Left renal cortex interstitium (tissue), 4 donors: ENCODE measurements at places on chromosomes 5 and 9.

- DNase-seq = no peak
Observed at GRCh38 chr5:143931476-143931875, 119.5 kb downstream of the HMHB1 start.

DNA sequence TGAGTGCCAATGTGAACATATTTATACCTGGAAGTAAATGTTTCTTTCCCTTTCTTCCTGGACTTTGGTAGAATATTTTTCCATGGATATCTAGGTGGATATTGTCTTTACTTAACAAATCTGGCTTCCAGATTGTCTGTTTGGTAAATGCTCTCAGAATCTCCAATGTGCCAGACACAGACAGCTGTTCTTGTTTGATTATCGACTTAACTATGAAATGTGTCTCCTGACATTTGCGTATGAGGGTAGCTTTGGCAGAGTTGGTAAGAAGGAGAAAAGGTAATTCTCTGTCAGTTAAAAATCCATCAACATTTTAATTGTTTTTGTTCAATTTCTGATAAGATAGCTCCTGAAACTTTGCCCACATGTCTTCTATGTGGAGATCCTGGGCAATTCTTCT is 196.4 kb upstream of the NUDT12 start:
- DNase-seq = no peak

DNA sequence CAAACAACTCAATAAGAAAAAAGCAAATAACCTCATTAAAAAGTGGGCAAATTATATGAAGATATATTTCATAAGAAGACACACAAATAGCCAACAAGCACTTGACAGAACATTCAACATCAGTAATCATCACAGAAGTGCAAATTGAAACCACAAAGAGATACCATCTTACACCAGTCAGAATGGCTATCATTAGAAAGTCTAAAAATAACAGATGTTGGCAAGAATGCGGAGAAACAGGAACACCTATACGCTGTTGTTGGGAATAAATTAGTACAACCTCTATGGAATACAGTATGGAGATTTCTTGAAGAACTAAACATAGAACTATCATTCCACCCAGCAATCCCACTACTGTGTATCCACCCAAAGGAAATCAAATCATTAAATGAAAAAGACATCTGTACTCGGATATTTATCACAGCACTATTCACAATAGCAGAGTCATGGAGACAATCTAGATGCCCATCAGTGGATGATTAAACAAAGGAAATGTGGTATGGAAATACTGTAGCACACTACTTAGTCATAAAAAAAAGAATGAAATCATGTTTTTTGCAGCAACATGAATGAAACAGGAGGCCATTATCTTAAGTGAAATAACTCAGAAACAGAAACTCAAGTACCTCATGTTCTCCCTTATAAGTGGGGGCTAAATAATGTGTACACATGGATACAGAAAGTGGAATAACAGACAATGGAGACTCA is 106.8 kb upstream of the FST start:
- no peak for DNase-seq

DNA sequence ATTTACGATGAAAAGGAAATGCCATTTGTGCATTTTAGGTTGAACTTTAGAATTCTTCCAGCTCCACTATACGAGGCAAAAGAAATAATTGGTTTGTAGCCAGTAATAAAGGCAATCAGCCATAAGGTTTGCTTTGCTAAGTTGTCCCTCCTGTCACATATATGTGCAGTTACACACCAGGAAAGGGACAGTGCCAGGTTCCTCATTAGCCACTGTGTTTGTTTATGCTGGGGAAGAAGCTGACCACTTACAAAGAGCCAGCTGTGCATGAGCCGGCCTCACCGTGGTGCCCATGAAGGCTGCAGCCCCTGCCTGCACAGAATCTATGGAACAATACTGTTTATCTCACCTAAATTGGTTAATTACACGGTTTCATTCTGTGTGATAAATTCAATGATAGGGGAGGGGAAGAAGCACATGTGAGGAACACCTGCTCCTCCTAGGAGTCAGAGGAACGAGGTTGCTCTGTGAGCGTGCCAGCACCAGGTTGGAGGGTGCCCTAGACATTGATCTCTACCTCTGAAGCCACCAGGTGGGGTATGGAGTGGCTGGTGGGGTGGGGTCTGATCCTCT is 173.8 kb upstream of the DAP start:
- no peak for DNase-seq

DNA sequence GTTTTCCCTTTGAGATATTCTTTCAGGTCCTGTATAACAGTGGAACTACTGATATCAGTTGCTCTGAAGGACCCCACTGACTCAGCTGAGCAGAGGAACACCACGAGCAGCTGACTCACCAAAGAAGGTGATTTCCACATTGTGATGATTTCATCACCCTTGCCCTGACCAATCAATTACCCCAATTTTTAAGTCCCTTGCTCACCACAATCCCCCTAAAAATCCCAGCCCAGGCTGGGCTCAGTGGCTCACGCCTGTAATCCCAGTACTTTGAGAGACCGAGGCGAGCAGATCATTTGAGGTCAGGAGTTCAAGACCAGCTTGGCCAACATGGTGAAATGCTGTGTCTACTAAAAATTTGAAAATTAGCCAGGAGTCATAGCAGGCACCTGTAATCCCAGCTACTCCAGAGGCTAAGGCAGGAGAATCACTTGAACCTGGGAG is 125.3 kb upstream of the ABCA1 start:
- DNase-seq = no peak

DNA sequence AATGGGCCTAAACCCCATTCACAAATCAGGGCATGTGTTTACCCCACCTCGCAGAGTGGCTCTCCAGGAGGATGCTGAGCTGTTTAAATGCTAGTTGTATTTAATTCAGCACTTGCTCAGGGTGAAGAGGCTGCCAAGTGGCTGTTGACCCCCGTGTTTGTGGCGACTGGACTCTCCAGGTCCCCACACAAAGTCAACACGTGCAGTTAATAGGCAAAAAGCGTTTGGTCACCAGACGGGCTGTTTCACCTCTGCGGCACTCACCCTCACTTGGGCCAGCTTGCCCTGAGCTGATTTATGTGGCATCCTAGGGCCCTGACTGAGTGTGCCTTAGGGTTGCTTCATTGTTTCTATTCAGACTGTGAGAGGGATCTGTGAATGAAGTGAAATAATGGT is 152.3 kb downstream of the GAS1 start:
- no peak for DNase-seq

- no peak for DNase-seq
Observed at GRCh38 chr5:32504329-32504988, 59.9 kb upstream of the ZFR start.

DNA sequence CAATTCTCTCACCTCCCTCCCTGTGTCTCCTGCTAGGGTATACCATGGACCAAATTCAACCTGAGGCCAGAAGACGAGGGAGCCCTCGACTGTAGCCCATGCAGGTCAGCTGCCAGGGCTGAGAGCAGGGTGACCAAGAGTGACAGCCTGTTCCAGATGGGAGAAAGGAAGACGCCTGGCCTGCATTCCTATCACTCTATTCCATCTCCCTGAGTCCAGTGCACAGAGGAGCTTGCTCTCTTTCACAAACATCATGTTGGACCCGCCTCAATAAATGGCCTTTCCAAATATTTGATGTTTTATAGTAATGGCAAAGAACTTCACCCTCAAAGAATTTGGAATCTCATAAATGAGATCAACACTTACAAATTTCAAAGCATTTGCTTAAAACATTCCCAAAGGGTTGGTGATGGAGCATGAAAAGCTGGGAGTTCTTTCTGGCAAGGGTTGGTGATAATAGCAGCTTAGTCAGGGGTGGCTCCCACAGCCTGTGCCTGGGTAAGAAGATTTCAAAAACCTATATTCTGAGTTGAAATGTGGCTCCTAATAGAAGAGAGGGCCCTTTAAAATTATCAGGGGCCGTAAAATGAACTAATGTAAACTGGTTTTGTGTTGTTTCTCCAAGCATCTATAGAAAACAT is 393.1 kb downstream of the EFNA5 start:
- DNase-seq = no peak

DNA sequence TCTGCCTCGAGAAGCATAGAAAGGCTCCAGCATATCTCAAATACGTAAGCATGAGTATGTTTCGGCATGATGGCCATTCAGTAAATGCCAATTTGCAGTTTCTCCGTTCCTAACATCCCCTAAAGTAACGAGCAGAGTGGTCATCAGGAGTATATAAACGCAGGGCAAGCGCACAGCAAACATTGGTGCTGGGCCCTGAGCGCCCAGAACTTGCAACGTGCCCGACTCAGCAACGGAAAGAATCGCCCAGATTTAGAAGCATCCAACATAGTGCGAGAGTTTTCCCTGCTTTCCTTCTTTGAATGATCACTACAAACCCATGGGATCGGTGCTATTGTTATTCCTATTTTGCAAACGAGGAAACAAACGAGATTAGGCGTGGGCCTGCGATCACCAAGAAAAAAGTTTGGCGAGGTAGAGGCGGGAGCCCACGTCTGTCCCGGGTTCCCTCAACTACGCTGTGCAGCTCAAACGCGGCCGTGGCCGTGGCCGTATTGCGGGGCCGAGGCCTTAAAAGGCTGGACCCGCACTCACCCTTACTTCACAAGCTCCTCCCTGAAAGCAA is 505 bp downstream of the RPS14 start:
- no peak for DNase-seq

DNA sequence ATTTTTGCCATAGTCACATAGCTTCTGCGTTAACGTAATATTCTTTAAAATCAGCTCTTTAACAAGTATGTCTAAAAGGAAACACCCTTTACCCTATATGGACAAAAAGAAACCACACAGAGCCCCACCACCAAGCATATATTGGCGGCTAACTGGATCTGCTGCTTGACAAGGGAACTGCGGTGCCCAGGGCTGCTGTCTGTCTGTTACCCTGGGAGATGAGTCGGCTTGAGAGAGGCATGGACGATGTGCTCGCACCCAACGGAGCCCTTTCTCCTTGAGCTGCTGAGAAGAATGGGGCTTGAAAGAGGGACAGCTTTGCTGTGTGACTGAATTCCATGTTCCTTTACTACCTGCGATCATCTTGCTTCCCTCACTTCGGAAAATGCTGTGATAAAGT is 158.6 kb upstream of the SHB start:
- DNase-seq = no peak

- DNase-seq = no peak
Observed at GRCh38 chr9:88991066-88992034, at the start of gene S1PR3. S1PR3 (plus strand) TSS chr9:88991468; CDS start chr9:89001201, 9,733 bp downstream.

DNA sequence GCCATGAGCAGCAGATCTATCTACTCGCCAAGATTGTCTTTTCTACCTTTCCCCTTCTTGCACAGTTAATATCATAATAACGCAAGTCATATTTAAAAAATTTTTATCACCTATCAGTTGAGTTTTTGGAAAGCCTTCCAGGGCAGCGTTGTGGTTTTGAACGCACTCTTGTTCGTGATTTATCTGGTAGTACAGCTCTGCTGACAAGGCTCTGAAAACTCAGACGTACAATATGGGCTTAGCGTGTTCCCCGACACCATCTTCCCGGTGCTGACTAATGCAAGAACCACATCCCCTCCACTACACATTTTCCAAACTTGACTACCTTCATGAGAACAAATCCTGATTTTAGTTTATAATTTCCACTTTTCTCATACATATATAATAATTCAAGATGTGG is 1.6 kb upstream of the NFIL3 start:
- DNase-seq = no peak

GRCh38 chr5:11507156-11507910 is 396.9 kb downstream of the CTNND2 start:
- no peak for DNase-seq

- DNase-seq = no peak
Observed at GRCh38 chr5:140855772-140856674, at the start of gene PCDHA10. PCDHA10 (plus strand) TSS chr5:140855897; CDS start chr5:140856049, 152 bp downstream.
